ENCODE measurements at places on chromosomes 12 and 14. TPM values are rescaled to one million over a fixed set of nuclear protein-coding genes. Genes with fewer than 3 reads are reported as not detected.

- H3K4me3 ChIP-seq: no peak overlapping the region
- H3K4me1 ChIP-seq: no peaks in the 10 kb centered on the region
- DNase-seq: no peak
- no peaks in the 10 kb centered on the region for H3K36me3 ChIP-seq
- no peaks in the 10 kb centered on the region for H3K27me3 ChIP-seq
These were observed 21.7 kb downstream of the CPNE8 start for GRCh38 chr12:38883629-38884134.

The CLEC9A gene
- total RNA-seq: not detected

GRCh38 chr14:96090441-96091148 lies 51.4 kb downstream of the C14orf132 start:
- H3K27ac ChIP-seq: no peak overlapping the region
- H3K4me3 ChIP-seq: no peak overlapping the region
- peaks cover 4% of the 10 kb centered on the region for H3K36me3 ChIP-seq
- H3K27me3 ChIP-seq: no peaks in the 10 kb centered on the region
- DNase-seq: peak; percentile 80

- no peak for DNase-seq
- no peak overlapping the region for H3K4me3 ChIP-seq
- H3K4me1 ChIP-seq: no peaks in the 10 kb centered on the region
- H3K27me3 ChIP-seq: no peaks in the 10 kb centered on the region
These were observed 23.3 kb upstream of the SLC15A5 start for GRCh38 chr12:16300736-16301135.

GRCh38 chr14:24416254-24416931 lies 13.1 kb downstream of the CBLN3 start:
- no peak overlapping the region for H3K27ac ChIP-seq
- H3K4me1 ChIP-seq: no peaks in the 10 kb centered on the region
- DNase-seq: no peak
- H3K27me3 ChIP-seq: peaks cover 10% of the 10 kb centered on the region

GRCh38 chr14:56543436-56543835 lies 36.2 kb upstream of the TMEM260 start:
- DNase-seq: no peak
- no peak overlapping the region for H3K27ac ChIP-seq
- H3K4me3 ChIP-seq: no peak overlapping the region
- H3K36me3 ChIP-seq: no peaks in the 10 kb centered on the region
- no peaks in the 10 kb centered on the region for H3K27me3 ChIP-seq
- no peaks in the 10 kb centered on the region for H3K4me1 ChIP-seq

DNA sequence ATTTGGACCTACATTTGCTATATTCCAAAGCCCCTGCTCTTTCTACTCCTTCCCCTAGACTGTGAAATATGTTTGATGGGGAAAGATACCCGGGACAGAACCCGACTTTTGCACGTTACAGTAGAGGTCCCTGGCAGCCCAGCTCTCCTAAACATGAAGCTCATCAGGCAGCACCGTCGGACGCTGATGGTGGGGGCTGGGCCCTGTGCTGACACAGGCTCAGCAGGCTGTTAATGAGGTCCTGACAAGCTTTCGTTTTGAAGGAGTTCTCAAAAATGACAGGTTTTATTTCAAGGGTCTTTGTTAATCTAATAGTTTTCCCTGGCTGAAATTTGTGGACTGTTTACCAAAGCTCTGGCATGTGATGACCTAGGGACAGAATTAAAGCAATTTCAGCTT lies 102.3 kb downstream of the SLC25A47 start:
- H3K27me3 ChIP-seq: no peaks in the 10 kb centered on the region
- H3K36me3 ChIP-seq: peaks cover 3% of the 10 kb centered on the region
- no peak overlapping the region for H3K4me3 ChIP-seq
- H3K27ac ChIP-seq: no peak overlapping the region
- peaks cover 2% of the 10 kb centered on the region for H3K4me1 ChIP-seq

- peaks cover 29% of the 10 kb centered on the region for H3K27me3 ChIP-seq
- peak overlapping the region; percentile 29 for H3K4me3 ChIP-seq
- DNase-seq: peak; percentile 54
- no peaks in the 10 kb centered on the region for H3K36me3 ChIP-seq
- H3K27ac ChIP-seq: no peak overlapping the region
- H3K4me1 ChIP-seq: no peaks in the 10 kb centered on the region
These were observed 482 bp downstream of the TMEM30B start for GRCh38 chr14:61280526-61281185.

- H3K36me3 ChIP-seq: no peaks in the 10 kb centered on the region
- no peak overlapping the region for H3K27ac ChIP-seq
- no peaks in the 10 kb centered on the region for H3K27me3 ChIP-seq
These were observed 25.4 kb downstream of the PLXNC1 start for GRCh38 chr12:94173660-94174265.

The CCDC38 gene
- total RNA-seq: not detected

The PMEL gene
- total RNA-seq: 0.26 TPM

The C12orf50 gene
- total RNA-seq: under 0.01 TPM

- H3K27me3 ChIP-seq: no peaks in the 10 kb centered on the region
- peak; percentile 70 for DNase-seq
These were observed 22.1 kb downstream of the ACVR1B start for GRCh38 chr12:51973560-51973959.

GRCh38 chr12:27981874-27982273 lies 9.3 kb upstream of the PTHLH start:
- H3K36me3 ChIP-seq: no peaks in the 10 kb centered on the region
- no peak overlapping the region for H3K27ac ChIP-seq
- peak; percentile 81 for DNase-seq
- H3K4me3 ChIP-seq: no peak overlapping the region

- H3K27me3 ChIP-seq: no peaks in the 10 kb centered on the region
- no peaks in the 10 kb centered on the region for H3K36me3 ChIP-seq
- no peak overlapping the region for H3K27ac ChIP-seq
These were observed 83.3 kb upstream of the MED13L start for GRCh38 chr12:116360579-116361413.

DNA sequence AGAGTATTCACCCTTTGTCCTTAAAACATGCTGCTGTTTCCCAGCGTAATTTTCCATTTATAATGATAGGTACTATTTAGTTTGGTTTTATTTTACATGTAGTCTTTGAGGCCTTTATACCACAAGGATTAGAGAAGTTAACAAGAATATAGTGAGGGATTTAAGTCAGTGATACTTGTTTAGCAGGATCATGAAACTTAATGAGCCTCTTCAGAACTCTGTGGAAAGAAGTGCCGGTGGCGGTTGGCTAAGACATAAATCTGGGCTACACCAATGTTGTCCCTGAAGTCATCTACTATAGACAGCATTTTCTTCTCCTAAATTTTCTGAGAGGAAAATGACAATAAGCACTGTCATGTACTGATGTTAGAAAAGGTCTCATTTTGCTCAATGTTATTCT lies 1226.0 kb upstream of the SEL1L start:
- H3K4me1 ChIP-seq: no peaks in the 10 kb centered on the region
- DNase-seq: no peak
- no peaks in the 10 kb centered on the region for H3K36me3 ChIP-seq
- H3K4me3 ChIP-seq: no peak overlapping the region
- H3K27ac ChIP-seq: no peak overlapping the region
- no peaks in the 10 kb centered on the region for H3K27me3 ChIP-seq

- DNase-seq: peak; percentile 32
- H3K4me1 ChIP-seq: no peaks in the 10 kb centered on the region
- peak within 1 kb of the TSS; percentile 84 for H3K4me3 ChIP-seq
- H3K27ac ChIP-seq: peak within 1 kb of the TSS; percentile 69
- H3K36me3 ChIP-seq: no peaks in the 10 kb centered on the region
These were observed at the start of gene CHPT1 for GRCh38 chr12:101697197-101697929. TSS of gene CHPT1 (plus strand) at chr12:101697640. CDS start at chr12:101697862, 222 bp downstream.

GRCh38 chr12:66636771-66637170 lies 42.1 kb downstream of the GRIP1 start:
- H3K27me3 ChIP-seq: no peaks in the 10 kb centered on the region
- no peak overlapping the region for H3K27ac ChIP-seq
- H3K4me3 ChIP-seq: no peak overlapping the region
- no peaks in the 10 kb centered on the region for H3K36me3 ChIP-seq

- no peaks in the 10 kb centered on the region for H3K27me3 ChIP-seq
- H3K27ac ChIP-seq: no peak overlapping the region
- H3K4me1 ChIP-seq: peaks cover 2% of the 10 kb centered on the region
- H3K4me3 ChIP-seq: no peak overlapping the region
- no peak for DNase-seq
- no peaks in the 10 kb centered on the region for H3K36me3 ChIP-seq
These were observed 1.7 kb downstream of the EVL start for GRCh38 chr14:100066962-100067361.

DNA sequence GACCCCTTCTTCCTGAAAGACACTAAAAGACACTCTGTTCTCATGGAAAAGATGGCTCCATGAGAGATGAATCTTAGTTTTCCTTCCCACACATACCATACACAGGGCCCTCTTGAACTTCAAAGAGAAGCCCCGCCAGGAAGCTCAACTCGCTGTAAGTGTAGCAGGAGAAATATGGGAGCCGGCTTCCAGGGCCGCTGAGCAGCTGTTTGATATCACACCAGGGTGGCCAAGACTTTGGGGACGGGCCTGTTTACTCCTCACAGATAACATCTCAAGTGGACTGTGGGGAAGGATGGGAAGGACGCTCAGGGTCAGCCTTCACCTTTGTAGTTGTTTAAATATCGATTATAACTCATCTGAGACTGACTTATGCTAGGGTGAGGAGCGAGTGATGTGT lies 235.5 kb upstream of the TBX3 start:
- peaks cover 30% of the 10 kb centered on the region for H3K4me1 ChIP-seq
- no peak overlapping the region for H3K4me3 ChIP-seq
- no peak for DNase-seq

GRCh38 chr12:6567112-6567670 lies 900 bp downstream of the NOP2 start:
- H3K4me3 ChIP-seq: peak overlapping the region; percentile 23
- H3K4me1 ChIP-seq: no peaks in the 10 kb centered on the region
- peak overlapping the region; percentile 85 for H3K27ac ChIP-seq

DNA sequence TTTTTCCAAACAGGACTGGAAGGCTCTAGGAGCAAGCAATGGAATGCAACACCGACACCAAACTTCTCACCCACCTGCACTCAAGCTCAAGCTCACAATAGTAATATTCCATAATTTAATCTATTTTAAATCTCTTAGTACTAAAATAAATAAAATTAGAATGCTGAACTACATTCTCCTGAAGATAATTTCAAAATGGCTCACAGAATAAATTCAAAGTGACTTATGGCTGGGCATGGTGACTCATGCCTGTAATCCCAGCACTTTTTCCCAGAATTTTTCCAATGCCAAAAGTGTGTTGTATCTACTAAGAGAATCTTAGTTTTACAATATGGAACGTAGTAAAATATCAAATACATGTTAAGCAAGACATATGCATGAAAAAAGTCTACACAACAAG lies 31.5 kb downstream of the DUSP16 start:
- DNase-seq: no peak
- no peaks in the 10 kb centered on the region for H3K36me3 ChIP-seq
- no peak overlapping the region for H3K27ac ChIP-seq

The IL22 gene
- not detected for total RNA-seq

GRCh38 chr14:57845802-57846531 lies 19.9 kb downstream of the SLC35F4 start:
- DNase-seq: peak; percentile 54
- no peak overlapping the region for H3K27ac ChIP-seq
- no peak overlapping the region for H3K4me3 ChIP-seq
- no peaks in the 10 kb centered on the region for H3K27me3 ChIP-seq

DNA sequence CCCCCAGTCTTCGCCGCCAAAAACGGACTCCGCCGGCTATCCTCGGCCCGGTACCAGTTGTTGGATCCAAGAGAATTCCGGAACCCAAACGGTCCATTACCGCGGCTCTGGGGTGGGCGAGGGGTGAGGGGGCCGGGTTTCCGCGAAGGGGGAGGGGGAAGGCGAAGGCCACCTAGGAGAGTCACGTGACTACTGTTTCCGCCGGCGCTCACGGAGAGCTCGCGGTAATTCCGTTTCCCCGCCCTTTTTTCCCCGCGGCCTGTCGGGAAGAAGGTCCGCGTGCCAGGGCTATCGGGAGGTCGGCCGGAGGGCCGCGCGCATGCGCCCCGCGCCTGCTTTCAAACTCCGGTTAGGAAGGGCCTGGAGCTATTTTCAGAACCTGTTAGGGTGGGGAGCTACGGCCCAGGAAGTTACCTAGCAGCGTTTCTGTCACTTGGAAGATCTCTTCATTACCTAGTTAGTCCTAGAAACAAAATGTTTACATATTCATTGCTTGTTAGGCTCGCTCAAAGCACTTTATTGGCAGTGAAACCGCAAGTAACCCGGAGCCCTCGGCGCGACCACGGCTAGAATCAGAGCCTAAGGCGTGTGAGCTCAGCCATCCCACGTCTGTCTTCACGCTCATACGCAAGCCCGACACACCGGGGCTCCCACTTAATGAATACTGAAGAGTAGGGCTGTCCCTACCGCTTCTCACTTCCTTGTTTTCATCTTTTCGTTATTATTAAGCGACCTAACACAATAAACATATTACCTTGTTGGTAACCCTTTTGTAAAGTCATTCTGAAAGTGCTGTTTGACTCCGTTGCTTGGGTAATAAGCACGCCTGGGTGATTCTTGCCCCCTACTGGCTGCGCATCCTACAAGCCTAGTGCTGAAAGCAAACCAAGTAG lies 624 bp upstream of the SBNO1 start:
- H3K4me3 ChIP-seq: peak overlapping the region; percentile 84
- peak overlapping the region; percentile 99 for H3K27ac ChIP-seq
- peak; percentile 97 for DNase-seq
- no peaks in the 10 kb centered on the region for H3K27me3 ChIP-seq
- no peaks in the 10 kb centered on the region for H3K36me3 ChIP-seq

- peak; percentile 36 for DNase-seq
- H3K27ac ChIP-seq: no peak overlapping the region
- no peaks in the 10 kb centered on the region for H3K4me1 ChIP-seq
- peaks cover 2% of the 10 kb centered on the region for H3K36me3 ChIP-seq
These were observed 17.2 kb downstream of the FRMD6 start for GRCh38 chr14:51668870-51669269.

The SLC7A7 gene
- total RNA-seq: 6.3 TPM

The RPL10L gene
- not detected for total RNA-seq

DNA sequence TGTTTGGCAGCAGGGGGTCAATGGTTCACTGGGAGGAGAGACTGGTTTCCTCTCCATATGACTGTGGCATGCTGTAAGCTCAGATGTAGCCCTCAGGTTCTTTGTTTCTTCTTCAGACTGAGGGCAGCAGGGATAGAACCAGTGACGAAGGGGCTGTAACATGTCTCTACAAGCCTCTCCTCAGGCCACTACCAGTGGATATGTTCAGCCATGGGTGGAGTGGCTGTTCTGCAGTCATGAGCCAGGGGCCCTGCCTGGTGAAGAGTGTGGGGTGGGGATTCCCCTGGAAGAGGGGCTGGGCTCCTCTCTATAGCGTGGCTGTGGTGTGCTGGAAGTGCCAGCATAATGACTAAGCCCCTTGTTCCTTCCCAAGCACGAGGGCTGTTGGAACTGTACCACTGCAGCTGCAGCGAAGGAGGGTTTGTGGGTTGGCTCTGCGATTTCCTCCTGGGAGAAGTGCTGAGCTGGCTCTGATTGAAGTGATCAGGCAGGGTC lies 55.8 kb downstream of the CMAS start:
- DNase-seq: peak; percentile 94
- H3K27me3 ChIP-seq: no peaks in the 10 kb centered on the region
- H3K36me3 ChIP-seq: no peaks in the 10 kb centered on the region
- H3K4me3 ChIP-seq: no peak overlapping the region
- H3K4me1 ChIP-seq: peaks cover 6% of the 10 kb centered on the region

GRCh38 chr12:109892748-109893147 lies 7.3 kb upstream of the TCHP start:
- no peak overlapping the region for H3K4me3 ChIP-seq
- H3K27me3 ChIP-seq: no peaks in the 10 kb centered on the region
- no peaks in the 10 kb centered on the region for H3K36me3 ChIP-seq
- peaks cover 14% of the 10 kb centered on the region for H3K4me1 ChIP-seq
- no peak for DNase-seq
- no peak overlapping the region for H3K27ac ChIP-seq

GRCh38 chr14:83870546-83871270 lies 1659.2 kb upstream of the FLRT2 start:
- H3K27me3 ChIP-seq: no peaks in the 10 kb centered on the region
- no peak overlapping the region for H3K27ac ChIP-seq
- DNase-seq: no peak
- H3K4me1 ChIP-seq: no peaks in the 10 kb centered on the region
- no peak overlapping the region for H3K4me3 ChIP-seq
